ENCODE measurements at places on chromosomes 4 and X.

- DNase-seq: no peak
Measured at GRCh38 chr4:104500442-104500841, 5.7 kb upstream of the CXXC4 start.

- no peak for DNase-seq
Measured at GRCh38 chr4:84574069-84574720, 8.7 kb upstream of the CDS1 start.

DNA sequence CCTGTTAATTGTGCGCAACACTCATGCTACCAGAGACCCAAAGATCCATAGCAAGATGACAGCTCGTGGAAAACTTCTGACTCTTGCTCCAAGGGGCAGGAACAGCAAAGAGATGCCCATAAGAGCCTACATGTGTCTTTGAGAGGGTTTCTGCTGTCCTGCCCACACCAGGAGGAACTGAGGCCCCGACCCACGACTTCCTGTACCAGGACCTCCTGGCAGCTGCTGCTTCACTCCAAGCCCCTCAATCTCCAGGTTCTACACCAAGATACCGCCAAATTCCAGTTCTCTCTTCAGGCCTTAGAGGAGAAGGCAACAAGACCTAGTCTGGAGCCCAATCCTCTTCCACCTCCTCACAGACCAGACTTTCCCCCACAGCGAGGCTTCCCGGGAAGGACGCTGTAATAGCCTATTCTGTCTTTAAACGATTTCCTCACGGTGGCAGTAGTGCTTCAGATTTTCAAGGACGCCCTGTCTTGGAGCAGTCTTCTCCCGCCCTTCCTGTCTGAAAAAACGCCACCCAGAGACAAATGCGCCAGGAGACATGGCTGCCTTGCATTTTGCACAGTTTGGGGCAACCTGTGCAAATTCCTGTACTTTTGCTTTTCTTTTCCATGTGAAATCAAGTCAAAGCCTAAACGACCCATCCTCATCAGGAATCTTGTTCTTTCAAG, 230.2 kb upstream of the STK26 start:
- no peak for DNase-seq

DNA sequence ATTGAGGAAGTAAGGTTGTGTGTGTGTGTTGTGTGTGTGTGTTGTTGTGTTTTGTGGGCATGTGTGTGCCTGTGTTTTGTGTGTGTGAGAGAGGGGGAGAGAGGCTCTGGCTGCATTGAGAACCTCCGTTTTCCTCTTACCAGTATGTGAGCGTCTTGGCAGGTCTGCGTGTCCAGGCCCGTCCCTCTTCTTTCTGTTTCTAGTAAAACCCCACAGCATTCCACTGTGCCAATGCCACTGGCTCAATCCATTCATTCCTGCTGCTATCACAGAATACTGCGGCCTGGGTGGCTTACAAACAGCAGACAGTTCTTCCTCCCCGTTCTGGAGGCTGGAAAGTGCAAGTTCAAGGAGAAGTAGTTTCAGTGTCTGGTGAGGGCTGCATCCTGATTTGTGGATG, 15.5 kb upstream of the HTRA3 start:
- DNase-seq: no peak

GRCh38 chr4:123055943-123056342, 133.5 kb upstream of the NUDT6 start:
- no peak for DNase-seq

DNA sequence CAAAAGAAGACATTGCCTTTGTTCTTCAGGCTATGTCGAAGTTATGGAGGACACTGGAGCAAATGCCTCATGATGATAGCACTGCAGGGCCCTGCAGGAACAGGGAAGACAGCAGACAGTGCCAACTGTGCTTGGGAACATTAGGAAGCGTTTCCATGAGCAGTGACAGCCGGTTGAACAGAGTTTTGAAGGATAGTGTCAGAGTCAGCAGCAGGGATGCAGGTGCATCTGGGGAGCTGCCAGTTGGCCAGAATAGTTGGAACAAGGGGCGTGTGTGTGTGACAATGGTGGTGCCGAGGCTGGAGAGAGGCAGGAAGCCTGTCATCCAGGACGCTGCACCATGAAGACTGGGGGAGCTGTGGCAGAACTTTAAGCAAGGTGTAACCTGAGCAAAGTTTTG, 88.6 kb downstream of the SHROOM3 start:
- no peak for DNase-seq

DNA sequence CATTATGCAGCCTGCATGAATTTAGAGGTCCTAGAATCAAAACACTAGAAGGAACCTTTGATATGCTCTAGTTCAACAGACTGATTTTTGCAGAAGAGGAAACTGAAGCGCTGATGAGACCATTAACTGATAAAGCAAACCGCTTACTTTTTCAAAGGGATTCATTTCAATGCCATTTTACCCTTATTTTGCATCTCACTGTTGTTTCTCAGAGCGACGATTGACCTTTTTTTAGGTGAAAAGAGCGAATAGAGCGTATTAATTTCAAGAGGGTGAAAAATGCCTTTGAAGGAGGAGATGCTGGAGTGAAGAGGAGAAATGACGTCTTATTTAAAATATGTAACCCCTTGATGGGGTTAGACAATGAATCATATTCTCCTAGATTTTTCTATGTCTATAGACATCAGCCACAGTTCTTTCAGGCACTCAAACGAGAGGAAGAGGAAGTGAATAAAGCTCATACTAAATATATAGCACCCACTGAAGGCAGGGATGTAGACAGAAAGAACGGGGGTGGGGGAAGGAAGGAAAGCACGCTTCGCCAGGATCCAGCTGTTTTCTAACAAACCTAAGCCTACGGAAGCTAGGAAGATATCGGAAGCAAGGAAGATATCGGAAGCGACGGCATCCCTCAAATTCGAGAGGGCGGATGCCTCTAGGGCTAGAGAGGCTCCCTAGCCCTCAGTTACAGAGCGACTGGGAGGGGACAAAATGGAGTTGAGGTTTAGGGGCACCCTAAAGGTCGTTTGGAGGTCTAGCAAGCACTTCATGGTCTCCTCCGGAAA, 848 bp downstream of the ACSL4 start:
- no peak for DNase-seq

GRCh38 chrX:10016519-10017132, 49.5 kb downstream of the CLDN34 start:
- DNase-seq: no peak

- DNase-seq: no peak
Measured at GRCh38 chrX:118574666-118575065, 79.1 kb downstream of the DOCK11 start.

- DNase-seq: no peak
Measured at GRCh38 chr4:7738458-7739076, 201.1 kb downstream of the AFAP1 start.

GRCh38 chr4:169207436-169208089, 63.2 kb downstream of the SH3RF1 start:
- no peak for DNase-seq
